Esophagus muscularis mucosa (tissue), 4 donors: ENCODE measurements at places on chromosomes 12 and 14. TPM values are rescaled to one million over a fixed set of nuclear protein-coding genes. Genes with fewer than 3 reads are reported as not detected.

DNA sequence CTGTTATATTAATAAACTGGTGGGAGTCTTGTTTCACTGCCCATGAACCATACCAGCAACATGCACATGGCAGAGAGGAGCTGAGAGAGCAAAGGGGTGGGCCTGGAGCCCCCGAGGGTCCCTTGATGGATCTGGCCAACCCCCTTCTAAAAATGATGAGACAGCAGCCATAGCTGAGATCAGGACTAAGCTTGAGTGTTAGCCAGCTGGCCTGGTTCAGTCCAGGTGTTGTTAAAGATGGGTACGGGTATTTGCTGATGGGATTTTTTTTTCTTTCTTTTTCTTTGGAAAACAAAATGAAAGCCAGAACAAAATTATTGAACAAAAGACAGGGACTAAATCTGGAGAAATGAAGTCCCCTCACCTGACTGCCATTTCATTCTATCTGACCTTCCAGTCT is 16.0 kb downstream of the PCBP2 start:
- no peak overlapping the region for H3K4me3 ChIP-seq
- H3K27ac ChIP-seq, result no peak overlapping the region
- peaks cover 100% of the 10 kb centered on the region for H3K36me3 ChIP-seq
- no peaks in the 10 kb centered on the region for H3K27me3 ChIP-seq
- no peak for DNase-seq

DNA sequence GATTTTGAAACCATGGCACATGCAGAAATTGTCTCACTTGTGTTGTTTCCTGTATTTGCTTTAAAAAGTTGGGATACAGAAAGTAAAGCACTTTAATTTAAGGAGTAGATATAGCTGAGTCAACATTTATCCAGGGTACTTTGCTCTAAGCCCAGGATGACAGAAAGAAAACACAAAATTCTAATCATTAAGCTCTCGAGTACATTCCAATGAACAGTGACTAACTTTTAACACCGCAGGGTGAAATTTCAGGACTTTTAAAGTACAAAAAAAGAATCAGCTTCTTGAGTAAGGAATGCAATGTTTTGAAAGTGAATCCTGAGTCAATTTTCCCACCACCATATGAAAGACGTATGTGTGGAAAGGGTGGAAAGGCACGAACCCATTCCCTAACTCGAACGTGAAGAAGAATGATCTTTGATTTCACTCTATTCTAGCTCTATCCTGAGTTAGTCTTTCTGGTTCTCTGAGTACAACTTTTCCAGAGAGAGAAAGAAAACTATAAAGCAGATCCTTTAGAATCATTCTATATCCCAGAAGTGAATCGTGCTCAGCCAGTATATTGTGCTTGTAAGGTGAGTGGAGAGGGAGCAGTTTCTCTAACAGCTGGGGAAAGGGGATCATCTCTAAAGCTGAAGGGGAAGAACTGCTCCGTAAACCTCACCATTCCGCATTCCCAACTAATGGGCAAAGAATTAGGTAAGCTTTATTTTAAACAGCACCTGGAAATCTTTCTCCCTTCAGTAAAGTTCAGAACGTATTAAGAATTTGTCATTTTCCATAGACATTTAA is 779.0 kb upstream of the FLRT2 start:
- H3K36me3 ChIP-seq, result no peaks in the 10 kb centered on the region
- DNase-seq, result no peak
- H3K4me3 ChIP-seq, result no peak overlapping the region
- H3K4me1 ChIP-seq, result no peaks in the 10 kb centered on the region

- no peaks in the 10 kb centered on the region for H3K4me1 ChIP-seq
- H3K4me3 ChIP-seq, result no peak overlapping the region
- no peak for DNase-seq
- no peaks in the 10 kb centered on the region for H3K27me3 ChIP-seq
- H3K27ac ChIP-seq, result no peak overlapping the region
Observed at GRCh38 chr12:79000501-79000900, 135.9 kb downstream of the SYT1 start.

GRCh38 chr14:54108481-54109471 is 152.2 kb upstream of the BMP4 start:
- no peak for DNase-seq
- no peaks in the 10 kb centered on the region for H3K27me3 ChIP-seq
- no peaks in the 10 kb centered on the region for H3K4me1 ChIP-seq
- H3K36me3 ChIP-seq, result no peaks in the 10 kb centered on the region

DNA sequence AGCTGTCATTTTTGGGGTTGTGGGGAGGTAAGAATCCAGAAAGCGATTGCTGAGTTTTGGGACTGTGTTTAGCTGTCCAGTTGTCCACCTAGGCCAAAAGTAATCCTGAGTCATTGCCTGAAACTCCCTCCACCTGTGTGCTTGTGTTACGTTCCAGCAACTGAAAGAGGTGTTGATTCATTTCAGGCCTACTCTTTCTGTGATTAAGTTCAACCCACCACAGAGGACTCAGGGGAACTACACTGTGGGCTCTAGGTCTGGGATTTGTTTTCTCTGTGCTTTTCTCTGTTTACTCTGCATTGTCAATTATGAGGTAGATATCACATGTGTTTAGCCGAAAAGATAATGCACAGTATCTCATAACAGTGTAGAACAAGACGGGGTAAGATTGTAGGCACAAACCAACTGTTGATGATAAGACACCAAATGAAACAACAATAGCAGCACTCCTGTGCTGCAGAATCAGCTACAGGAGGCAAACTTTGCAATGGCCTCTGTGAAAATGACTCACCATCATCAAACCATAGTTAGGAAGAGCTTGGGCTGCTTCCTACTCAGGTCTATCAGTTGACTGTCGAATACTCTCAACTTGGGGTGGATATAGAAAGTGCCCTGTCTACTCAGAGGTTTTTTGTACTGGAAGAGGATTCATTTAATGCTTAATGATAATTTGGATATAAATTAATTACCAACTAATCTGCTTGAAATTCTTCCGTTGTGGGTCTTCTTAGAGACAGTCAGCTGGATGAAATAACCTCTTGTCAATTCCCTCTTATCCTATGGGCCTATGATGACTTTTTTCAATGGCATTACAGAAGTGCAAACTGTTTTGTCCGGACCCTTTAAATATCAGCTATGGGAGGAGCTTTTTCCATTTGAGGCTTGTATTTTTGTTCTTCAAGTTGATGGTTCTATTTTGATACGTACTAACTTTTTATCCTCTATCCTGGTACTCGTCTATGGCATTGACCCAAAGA is 385.9 kb downstream of the BMP4 start:
- no peak for DNase-seq
- H3K27ac ChIP-seq, result no peak overlapping the region
- peaks cover 19% of the 10 kb centered on the region for H3K4me1 ChIP-seq
- H3K36me3 ChIP-seq, result no peaks in the 10 kb centered on the region
- no peaks in the 10 kb centered on the region for H3K27me3 ChIP-seq

- peaks cover 45% of the 10 kb centered on the region for H3K27me3 ChIP-seq
- H3K36me3 ChIP-seq, result no peaks in the 10 kb centered on the region
- no peak overlapping the region for H3K27ac ChIP-seq
- H3K4me3 ChIP-seq, result no peak overlapping the region
- no peak for DNase-seq
- peaks cover 24% of the 10 kb centered on the region for H3K4me1 ChIP-seq
Observed at GRCh38 chr12:132615579-132616038, 3.0 kb upstream of the P2RX2 start.

GRCh38 chr12:82414044-82414443 is 55.7 kb downstream of the METTL25 start:
- H3K27me3 ChIP-seq, result no peaks in the 10 kb centered on the region
- H3K4me3 ChIP-seq, result no peak overlapping the region
- no peaks in the 10 kb centered on the region for H3K4me1 ChIP-seq
- no peaks in the 10 kb centered on the region for H3K36me3 ChIP-seq

DNA sequence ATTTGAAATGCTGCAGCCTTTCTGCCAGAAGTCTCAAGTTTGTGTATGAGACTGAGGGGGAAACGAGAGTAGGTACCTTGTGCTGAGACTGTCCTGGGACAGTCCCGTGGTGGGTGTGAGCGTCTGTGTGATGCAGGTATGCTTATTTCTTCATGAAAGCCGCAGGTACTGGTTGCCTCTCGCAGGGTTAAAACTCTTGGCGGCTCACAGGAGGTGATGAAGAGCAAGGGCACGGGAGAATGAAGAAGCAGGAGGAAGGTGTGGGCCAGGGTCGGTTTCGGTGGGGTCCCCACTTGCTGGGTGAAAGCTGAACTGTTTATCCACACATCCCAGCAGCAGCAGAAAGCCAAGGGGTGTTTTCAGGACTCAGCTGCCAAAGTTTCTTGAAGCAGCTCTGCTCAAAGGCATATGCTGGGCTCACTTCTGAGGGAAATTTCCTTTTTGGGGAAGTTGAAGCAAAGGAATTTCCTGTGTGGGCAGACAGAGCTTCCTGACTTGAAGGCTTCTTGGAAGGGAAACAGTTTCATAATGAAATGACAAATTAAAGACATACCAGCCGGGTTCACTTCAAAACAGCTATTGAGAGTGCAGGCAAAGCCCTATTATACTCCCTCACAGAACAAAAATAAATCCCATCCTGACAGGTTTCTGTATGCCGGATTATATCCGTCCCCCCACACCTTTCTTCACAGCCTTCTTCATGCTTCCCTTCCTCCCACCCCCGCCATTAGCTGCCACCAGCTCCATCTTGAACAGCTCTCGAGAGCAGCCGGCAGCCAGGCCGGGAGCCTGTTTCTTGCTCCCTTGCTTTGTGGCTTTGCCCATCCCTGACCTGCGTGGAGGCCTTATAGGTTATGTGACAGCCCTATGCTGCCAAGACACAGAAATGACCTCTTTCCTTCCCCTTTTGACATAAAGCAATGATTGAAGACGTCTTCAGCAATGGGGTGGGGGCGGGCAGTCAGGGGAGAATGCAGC is 116.6 kb downstream of the ETV6 start:
- peak overlapping the region; percentile 19 for H3K4me3 ChIP-seq
- DNase-seq, result no peak
- H3K27me3 ChIP-seq, result no peaks in the 10 kb centered on the region
- peaks cover 100% of the 10 kb centered on the region for H3K4me1 ChIP-seq
- peak overlapping the region; percentile 94 for H3K27ac ChIP-seq

- no peak overlapping the region for H3K4me3 ChIP-seq
- H3K36me3 ChIP-seq, result no peaks in the 10 kb centered on the region
Observed at GRCh38 chr14:104121142-104121541, 17.2 kb upstream of the KIF26A start.

DNA sequence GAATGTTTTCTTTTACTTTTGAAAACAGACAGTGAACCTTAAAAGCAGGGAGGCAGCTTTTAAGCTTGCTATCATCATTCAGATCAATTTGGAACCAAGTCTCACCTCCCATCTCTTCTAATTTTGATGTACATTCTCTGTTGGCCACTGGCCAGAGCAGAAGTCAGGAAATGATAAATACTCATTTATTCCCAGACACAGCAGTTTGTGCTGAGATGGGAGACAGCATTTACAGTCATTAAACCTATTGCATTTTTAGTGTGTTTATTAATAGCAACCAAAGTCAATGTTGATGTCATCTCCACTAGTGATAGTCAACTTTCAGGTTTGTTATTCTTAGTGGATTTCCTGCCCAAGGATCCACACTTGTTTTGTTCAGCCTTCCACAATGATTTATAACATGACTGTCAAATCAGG is 320.0 kb upstream of the ATP2B1 start:
- H3K4me3 ChIP-seq, result no peak overlapping the region
- H3K27me3 ChIP-seq, result no peaks in the 10 kb centered on the region
- no peak for DNase-seq

GRCh38 chr14:75842551-75842950 is 139.2 kb downstream of the TGFB3 start:
- H3K27ac ChIP-seq, result no peak overlapping the region
- peaks cover 31% of the 10 kb centered on the region for H3K4me1 ChIP-seq
- no peak for DNase-seq
- no peak overlapping the region for H3K4me3 ChIP-seq

- no peaks in the 10 kb centered on the region for H3K27me3 ChIP-seq
- H3K4me3 ChIP-seq, result no peak overlapping the region
- no peak overlapping the region for H3K27ac ChIP-seq
- H3K4me1 ChIP-seq, result no peaks in the 10 kb centered on the region
- H3K36me3 ChIP-seq, result no peaks in the 10 kb centered on the region
Observed at GRCh38 chr12:105041186-105041585, 43.1 kb downstream of the ALDH1L2 start.

GRCh38 chr12:93055221-93055620 is 126.1 kb upstream of the EEA1 start:
- no peak overlapping the region for H3K4me3 ChIP-seq
- H3K36me3 ChIP-seq, result no peaks in the 10 kb centered on the region
- no peak for DNase-seq
- H3K4me1 ChIP-seq, result peaks cover 22% of the 10 kb centered on the region
- no peak overlapping the region for H3K27ac ChIP-seq

DNA sequence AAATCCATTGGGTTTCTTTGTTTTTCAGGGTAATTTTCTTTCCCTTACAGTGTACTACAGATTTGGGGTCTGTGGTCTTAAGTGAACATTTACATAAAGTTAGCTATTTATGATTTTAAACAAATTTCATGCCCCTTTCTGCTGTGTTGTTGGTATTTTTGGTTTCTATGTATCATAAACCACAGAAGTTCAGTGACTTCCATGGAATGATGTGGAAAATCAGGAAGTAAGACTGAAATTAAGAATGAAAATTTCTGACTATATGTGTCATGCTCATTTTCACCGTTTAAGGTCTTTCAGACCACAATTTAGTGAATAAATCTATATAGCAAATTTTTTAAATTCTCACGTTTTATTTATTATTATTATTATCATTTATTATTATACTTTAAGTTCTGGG is 31.7 kb downstream of the ETV6 start:
- DNase-seq, result no peak
- peaks cover 87% of the 10 kb centered on the region for H3K4me1 ChIP-seq
- no peaks in the 10 kb centered on the region for H3K27me3 ChIP-seq
- H3K4me3 ChIP-seq, result no peak overlapping the region

GRCh38 chr12:94721173-94721572 is 70.8 kb upstream of the TMCC3 start:
- H3K27ac ChIP-seq, result no peak overlapping the region
- DNase-seq, result no peak
- H3K27me3 ChIP-seq, result no peaks in the 10 kb centered on the region
- H3K36me3 ChIP-seq, result no peaks in the 10 kb centered on the region
- no peaks in the 10 kb centered on the region for H3K4me1 ChIP-seq

DNA sequence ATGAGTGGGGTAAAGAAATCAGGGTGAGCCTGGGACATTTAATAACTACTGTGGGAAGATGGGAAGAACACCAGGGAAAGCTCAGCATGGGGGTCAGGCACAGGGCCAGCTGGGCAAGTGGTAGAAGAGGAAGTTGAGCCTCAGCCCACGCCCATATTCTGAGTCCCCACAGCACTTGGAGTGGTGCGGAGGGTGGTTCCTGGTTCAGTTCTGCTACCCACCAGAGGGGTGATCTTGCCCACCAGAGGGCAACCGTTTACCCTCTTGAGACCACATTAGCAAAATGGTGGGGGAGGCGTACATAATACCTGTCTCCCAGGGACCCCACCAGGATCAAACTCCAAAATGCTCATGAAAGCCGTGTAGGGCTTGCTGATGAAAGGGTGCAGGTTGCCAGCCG is 16.8 kb upstream of the ANKRD33 start:
- DNase-seq, result no peak
- no peak overlapping the region for H3K4me3 ChIP-seq
- H3K4me1 ChIP-seq, result peaks cover 10% of the 10 kb centered on the region
- H3K36me3 ChIP-seq, result no peaks in the 10 kb centered on the region

Gene TMEM233
- total RNA-seq, result 0.17 TPM

Gene SERPINA12
- not detected for total RNA-seq

Gene EPYC
- not detected for total RNA-seq

Gene POTEG
- total RNA-seq, result not detected

Gene CLBA1
- total RNA-seq, result 3.7 TPM

Gene TESPA1
- 2.4 TPM for total RNA-seq

Gene FAM90A1
- total RNA-seq, result not detected
